Right hindlimb (tissue), 1 donor: ENCODE measurements at places on chromosomes 3 and 15.

GRCh38 chr3:39113291-39113690, 5.8 kb downstream of the TTC21A start:
- no peak for DNase-seq

GRCh38 chr3:190265796-190266195, 56.5 kb downstream of the CLDN1 start:
- DNase-seq: no peak

DNA sequence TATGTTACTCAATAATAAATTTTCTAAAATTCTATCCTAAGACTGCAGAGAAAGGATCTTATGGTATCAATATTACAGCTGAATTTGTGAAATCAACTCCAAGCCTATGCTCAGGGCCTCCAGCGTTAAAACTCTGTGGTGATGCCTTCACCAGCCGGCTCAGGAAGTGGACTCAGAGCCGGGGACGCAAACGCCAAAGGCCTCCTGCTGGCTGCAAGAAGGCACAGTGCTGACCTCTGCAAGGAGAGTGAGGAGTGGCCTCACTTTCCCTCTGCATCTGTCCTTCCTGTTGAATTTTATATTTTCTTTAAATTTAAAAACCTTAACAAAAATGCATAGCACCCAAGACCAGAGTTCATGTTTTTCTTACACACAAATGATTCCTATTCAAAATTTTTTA, 48.5 kb downstream of the HERC2 start:
- DNase-seq: no peak

DNA sequence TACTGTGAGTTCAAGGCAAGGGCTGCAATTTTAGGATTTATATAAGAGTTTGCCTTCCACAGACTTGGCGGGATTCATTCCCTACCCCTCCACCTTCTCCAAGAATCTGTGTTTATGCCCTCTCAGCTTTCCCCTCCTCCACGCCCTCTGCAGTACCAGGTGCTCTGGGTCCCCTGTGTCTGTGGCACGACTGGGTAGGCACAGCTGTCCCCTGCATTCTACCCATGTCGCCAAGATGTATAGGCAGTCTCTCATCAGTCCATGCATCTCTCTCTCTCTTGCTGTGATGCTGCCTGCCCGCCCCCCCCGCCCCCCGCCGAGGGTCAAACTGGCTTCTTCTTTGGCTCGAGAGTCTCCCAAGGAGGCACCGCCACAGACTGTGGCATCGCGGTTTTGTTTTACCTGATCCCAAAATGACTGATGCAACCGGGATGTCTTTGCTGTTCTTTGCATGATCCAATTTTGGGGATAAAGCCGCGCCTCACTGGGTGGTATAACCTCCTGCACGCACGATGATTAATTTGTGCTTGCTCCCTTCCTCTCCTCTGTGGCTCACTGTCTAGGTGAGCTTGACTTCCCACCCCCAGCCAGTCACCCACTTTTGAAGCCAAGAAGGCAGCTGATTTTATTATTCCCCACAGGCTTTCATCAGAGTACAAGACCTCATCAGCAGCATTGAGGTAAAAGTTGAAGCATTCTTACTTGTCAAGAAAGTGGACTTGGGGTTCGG, 43.7 kb downstream of the EFCAB12 start:
- DNase-seq: no peak

DNA sequence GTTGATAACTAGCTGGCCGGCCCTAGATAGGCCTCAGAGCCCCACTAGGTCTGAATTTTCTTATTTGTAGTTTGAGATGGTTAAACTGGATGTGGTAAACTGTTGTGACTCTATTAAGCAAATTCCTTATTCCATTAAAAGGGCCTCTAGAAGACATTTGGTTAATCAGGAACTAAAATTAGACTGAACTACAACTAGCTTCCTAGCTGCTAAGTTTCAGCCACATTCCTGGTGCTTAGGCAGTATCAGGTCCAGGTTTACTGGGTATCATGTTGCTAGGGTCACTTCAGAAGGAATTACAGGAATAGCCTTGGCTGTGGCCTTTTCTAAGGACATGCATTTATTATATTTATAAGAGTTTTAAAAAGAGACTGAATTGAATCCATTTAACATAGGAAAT, 136.3 kb downstream of the PLD1 start:
- DNase-seq: no peak

DNA sequence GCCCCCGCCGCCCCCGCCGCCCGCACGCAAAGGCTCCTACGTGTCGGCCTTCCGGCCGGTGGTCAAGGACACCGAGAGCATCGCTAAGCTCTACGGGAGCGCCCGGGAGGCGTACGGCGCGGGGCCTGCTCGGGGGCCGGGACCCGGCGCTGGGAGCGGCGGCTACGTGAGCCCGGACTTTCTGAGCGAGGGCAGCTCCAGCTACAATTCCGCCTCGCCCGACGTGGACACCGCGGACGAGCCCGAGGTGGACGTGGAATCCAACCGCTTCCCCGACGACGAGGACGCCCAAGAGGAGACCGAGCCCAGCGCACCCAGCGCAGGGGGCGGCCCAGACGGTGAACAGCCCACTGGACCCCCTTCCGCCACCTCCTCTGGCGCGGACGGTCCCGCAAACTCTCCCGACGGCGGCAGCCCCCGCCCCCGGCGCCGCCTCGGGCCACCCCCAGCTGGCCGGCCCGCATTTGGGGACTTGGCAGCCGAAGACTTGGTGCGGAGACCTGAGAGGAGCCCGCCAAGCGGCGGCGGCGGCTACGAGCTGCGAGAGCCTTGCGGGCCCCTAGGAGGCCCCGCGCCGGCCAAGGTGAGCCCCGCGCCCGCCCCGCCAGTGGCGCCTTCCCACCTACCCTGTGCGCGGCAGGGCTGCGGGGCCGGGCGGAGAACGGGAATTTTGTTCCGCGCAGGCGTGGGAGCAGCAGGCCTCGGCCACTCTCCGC, 2.4 kb downstream of the SKOR1 start:
- DNase-seq: no peak

- DNase-seq: no peak
Measured at GRCh38 chr3:45024542-45025255, 1.4 kb upstream of the CLEC3B start.

- peak; percentile 73 for DNase-seq
Measured at GRCh38 chr15:92808598-92809063, 91.5 kb upstream of the CHD2 start.

DNA sequence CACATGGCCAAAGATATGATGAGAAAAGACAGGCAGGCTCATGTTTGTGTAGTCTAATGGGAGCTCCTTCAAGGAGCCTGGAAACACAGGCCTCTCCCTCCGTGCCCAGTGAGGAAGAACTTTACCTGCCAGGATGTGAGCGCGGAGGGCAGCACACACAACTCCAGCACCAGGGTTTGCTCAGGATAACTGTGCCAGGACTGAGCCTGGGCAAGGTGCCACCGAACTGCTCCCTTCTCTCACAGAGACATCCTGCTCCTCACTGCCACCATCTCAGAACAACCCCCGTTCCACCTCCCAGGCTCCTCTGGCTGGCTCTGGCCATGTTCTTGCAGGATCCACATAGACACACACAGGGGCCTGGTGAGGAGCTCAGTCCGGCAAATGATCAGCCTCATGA, 87.4 kb downstream of the NUP210 start:
- DNase-seq: no peak

- peak; percentile 50 for DNase-seq
Measured at GRCh38 chr15:84818261-84819131, 1.3 kb downstream of the ALPK3 start.

DNA sequence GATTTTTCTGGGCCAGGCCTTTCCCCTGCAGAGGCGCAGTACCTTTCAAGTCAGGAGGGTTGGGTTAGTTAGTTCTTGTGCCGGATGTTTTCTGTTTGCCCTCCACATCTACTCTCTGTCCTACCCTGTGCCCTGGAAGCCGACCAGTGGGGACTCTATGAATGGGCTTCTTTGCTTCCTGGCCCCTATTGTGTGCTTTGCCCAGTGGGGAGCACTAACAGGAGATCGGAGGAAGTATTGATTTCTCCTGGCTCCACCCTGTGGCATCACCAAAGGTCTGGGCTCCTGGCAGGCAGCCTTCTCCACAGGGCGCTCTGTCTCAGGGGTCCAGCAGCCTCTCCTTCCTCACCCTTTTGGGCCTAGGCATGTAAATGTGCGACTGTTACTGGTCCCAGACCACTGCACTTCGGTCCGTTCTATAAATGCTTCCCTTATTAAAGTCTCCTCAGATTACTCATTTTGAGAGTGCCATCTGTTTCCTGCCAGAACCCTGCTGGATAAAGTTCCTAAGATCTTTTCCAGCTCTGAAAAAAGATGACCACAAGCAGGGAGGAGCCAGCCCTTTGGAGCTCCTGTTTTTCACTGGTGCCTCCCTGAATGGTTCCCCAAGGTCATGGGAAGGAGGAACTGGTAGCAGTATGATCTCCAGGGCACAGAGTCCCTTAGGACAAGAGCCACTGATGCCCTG, 44.5 kb downstream of the CTDSPL start:
- no peak for DNase-seq

DNA sequence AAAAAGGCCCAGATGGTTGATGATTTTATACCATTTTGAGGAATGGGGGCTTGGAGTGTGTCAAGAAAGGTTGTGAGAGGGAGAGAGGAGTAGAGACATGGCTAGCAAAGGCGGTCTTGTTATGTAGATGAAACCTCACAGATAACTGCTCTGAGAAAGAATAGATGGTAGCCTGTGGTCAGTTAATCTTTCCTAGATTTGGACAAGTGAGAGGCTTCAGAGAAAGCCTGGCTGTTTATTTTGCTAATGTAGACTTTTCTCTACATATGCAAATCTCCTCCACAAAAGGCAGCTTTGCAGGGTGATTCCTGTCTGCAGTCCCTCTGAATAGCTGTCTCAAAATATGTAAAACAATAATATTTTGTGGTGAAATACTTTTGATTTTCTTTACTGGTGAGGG, 177.3 kb downstream of the OTOL1 start:
- no peak for DNase-seq

DNA sequence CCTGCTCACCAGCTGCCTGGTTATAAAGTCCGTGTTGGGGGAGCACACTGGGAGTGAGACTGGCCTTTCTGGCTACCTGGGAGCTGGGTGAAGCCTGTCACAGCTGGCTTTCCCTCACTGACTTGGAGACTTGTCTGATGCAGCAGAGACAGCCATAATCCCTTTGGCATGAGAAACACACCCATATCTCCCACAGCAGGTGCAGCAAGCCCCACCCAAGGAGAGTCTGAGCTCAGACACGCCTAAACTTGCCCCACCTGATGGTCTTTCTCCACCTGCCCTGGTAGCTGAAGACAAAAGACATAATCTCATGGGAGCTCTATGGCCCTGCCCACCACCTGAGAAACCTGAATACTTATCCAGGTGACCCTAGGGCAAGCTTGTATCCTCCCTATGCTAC, 54.8 kb downstream of the NMD3 start:
- no peak for DNase-seq

- peak; percentile 76 for DNase-seq
Measured at GRCh38 chr3:15108082-15108545, 9.2 kb upstream of the RBSN start.

GRCh38 chr3:117557464-117558090, 848.0 kb downstream of the TUSC7 start:
- no peak for DNase-seq

DNA sequence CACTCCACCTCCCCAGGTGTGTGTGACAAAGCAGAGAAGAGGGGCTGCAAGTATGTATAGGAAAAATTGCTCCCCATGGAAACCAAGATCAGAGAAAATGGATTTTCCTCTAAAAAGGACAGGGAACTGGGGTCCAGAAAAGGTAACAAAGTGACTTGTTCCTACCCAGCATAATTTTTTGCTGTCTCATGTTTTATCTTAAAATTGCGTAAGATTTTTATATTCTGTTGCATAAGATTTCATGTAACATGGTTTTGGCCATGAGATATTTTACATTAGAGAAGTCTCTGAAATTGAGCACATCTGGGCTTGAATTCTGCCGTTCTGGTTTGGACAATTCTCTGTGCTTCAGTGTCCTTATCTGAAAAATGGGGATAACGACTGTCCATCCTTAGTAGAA, 335.7 kb upstream of the RORA start:
- no peak for DNase-seq

DNA sequence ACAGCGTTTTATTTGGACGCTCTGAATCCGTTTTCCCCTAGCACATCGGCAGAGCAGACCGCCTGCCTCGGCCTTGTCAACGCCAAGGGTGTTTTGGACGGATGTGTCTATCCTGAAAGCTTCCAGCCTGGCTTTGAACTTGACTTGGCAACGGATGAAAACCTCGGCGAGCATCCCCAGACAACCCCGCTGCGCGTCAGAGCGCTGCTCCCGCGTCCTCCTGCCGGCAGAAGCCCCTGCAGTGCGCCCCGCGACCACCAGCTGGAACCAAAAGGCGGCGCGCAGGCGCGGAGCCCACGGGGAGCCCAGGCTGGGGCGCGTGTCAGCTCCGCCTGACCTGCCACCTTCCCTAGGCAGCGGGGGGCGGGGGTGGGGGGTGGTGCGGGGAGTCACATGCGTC, 26.2 kb upstream of the ARL8B start:
- peak; percentile 82 for DNase-seq

DNA sequence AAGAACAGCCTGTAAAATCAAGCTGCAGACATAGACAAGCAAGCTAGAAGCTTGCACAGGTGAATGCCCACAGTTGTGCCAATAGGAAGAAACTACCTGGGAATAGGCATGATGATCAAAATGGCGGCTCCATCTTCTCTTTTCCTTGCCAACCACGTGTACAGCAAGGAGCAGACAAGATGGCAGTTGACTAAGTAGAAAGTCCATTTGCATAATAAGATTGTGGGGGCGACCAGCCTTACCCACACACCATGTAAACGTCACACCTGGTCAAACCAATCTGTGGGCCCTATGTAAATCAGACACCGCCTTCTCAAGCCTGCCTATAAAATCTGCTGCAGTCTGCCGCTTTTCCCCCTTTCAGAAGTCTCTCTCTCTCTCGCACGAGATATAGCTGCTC, 25.1 kb upstream of the ANKRD34C start:
- DNase-seq: no peak

DNA sequence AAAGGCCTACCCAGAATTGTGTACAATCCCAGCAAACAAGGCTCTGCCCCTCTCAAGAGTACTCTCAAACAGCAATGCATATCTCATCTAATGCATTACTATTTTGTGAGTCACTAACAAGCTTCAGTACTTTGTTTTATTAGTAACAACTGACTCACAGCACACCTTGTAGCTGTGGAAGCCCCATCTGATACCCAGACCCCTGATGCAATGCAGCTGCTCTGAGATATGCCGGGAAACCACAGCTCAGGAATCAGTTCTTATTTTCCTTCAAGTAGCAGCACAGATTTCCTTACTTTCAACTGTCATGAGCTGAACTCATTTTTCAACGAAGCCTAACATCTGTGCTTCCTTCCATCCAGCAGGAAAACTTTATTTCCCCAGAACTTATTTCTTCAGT, 37.8 kb downstream of the CCNL1 start:
- no peak for DNase-seq

DNA sequence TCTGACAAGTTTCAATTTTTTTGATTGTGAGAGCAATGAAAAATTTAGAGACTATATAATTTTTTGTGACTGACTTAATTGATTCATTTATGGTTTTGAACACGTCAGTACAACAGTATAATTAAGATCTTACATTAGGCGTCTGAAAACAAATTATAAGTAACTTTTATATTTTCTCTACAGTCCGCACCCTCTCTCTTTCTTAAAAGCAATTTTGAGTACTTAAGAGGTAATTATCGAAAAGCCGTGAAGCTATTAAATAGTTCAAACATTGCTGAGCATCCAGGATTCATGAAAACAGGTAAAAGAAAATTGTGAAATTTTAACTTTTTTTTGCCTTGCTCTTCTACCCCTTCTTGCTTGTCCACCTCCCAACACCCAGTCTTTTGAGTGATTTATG, 34.9 kb downstream of the CNOT10 start:
- DNase-seq: no peak

GRCh38 chr3:101095693-101096430, 102.6 kb upstream of the ABI3BP start:
- no peak for DNase-seq

- no peak for DNase-seq
Measured at GRCh38 chr3:156702367-156702766, 28.0 kb downstream of the TIPARP start.

GRCh38 chr15:54815556-54815955, 381.2 kb downstream of the RSL24D1 start:
- DNase-seq: no peak
